ENCODE measurements at places on chromosomes 6 and 20.

GRCh38 chr6:164898412-164898811 lies 411.0 kb downstream of the C6orf118 start:
- no peak for DNase-seq

GRCh38 chr6:108565893-108566292 lies 5.2 kb downstream of the FOXO3 start:
- DNase-seq = no peak

GRCh38 chr6:149563928-149564325 lies 2.2 kb upstream of the GINM1 start:
- DNase-seq = no peak

DNA sequence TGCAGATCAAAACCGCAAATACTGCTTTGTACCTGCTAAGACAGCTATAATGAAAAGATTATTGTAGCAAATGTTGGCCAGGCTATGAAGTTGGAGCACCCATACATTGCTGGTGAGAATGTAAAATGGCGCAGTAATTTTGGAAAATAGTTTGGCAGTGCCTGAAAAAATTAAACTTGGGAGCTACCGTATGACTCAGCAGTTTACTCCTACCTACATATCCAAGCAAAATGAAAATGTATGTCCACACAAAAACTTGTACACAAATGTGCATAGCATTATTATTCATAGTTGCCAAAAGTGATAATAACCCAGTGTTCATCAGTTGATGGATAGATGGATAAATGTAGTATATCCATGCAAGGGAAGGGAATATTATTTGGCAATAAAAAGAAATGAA lies 13.3 kb downstream of the DSTN start:
- DNase-seq = no peak

DNA sequence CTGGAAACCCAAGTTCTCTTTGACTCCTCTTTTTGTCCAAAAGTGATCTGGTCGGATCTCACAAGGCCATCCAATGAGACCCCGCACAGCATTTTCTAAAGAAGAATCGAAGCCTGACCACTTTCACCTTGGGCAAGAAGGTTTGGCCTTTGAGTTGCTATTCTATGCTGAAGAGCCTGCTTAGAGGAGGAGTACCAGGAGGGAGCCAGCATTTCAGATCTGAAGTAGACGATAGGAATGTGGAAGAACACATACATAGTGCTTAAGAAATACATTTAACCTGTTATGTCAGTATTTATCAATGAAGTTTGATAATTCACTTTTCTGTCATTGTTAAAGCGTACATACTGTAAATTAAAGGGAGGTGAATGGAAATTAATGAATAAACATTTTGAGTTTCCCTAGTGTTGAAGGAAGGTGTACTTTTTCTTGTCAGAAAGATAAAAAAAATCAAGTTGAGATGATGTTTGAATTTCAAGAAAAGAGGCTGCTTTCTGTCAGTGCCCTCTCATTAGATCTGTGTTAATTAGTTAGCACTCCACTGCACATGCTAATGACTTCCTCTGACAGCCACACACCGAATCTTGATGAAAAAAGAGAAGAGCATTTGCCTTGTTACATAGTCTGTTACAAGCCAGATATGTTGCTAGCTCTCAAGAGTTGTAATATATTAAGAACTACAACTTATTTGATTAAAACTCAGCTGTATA lies 10.9 kb upstream of the TDRD6 start:
- DNase-seq = no peak

- DNase-seq = no peak
Observed at GRCh38 chr6:64255000-64255399, 619.4 kb downstream of the PHF3 start.

DNA sequence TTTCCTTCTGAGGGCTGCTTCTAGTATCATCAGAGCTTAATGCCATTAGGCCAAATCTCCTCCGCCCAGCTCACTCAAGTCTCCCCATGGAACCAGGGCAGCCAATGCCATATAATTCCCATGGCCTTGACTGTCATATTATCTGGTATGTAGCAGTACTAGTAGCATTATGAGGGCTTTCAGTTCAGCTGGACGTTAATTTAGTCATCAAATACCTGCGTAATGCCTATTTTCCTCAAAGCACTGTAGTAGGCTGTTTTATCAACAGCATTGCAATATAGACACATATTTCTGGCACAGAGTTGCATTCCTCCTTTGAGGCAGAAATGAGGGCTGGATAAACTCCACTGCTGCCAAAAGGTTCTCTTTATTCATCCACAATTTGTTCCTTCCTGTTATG lies 1.7 kb downstream of the KCTD20 start:
- peak; percentile 71 for DNase-seq

DNA sequence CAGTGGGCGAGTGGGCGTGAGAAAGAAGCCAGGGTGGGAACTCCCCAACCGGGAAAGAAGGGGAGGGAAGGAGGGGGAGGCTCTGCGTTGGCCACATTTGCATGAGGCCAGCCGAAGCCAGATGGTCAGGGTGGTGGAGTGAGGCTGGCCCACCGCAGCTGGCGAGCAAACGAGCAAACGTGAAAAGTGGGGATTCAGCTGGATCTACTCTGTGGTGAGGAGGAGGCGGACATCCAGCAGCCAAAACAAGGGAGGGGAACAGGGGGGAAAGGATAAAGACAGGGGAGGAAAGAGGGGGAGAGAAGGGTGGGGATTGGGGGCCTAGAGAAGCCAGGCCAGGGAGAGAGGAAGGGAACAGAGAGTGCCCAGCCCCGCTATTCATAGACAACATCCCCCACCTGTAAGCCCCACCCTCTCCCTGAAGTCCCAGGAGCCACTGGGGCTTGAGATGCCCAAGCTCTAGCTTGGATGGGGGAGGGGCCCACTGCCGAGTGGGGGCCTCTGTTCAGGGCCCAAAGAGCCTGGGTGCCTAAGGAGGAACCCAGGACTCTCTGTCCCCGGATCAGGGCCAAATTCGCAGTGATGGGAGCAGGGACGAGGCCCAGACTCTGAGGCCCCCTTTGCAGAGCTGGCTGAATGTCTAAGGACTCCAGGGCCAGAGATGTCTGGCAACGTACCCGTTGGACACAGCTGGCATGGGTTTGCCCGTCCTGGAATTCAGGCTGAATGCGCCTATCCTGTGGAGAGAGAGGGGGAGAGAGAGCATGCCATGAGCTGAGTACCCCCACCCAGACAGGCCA lies 45.1 kb downstream of the CPNE5 start:
- no peak for DNase-seq

DNA sequence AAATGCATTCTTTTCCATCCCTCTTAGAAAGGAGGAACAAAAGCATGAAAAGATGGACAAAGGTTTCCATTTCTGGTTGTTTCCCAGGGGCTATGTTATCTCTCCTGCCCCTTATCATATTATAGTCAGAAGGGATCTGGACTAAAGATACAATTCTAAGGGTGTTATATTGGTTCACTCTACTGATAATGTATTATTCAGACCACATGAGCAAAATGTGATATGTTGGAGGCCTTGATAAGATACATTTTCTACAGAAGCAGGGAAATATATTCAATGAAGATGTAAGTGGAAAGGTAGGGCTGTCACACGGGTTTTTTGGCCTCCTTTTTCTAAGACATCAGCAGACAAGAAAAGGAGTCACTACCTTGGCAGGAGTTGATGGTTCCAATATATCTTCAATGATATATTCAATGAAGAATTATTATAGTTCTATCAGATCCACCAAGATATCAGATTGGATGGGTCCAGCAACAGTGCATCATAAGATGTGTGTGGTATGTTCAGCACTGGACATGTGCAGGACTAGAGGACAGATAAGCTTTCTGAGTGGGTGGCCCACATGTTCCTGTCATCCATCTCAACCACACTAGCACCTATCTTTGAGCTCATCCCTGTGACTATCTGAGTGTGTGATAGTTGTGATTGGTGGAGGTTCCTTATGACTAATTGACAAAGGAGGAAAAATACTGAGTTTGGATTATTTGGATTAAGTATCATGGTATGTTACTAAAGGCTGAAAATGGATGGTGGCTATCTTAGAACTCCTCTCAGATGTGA lies 5.7 kb upstream of the ZKSCAN3 start:
- DNase-seq = no peak

DNA sequence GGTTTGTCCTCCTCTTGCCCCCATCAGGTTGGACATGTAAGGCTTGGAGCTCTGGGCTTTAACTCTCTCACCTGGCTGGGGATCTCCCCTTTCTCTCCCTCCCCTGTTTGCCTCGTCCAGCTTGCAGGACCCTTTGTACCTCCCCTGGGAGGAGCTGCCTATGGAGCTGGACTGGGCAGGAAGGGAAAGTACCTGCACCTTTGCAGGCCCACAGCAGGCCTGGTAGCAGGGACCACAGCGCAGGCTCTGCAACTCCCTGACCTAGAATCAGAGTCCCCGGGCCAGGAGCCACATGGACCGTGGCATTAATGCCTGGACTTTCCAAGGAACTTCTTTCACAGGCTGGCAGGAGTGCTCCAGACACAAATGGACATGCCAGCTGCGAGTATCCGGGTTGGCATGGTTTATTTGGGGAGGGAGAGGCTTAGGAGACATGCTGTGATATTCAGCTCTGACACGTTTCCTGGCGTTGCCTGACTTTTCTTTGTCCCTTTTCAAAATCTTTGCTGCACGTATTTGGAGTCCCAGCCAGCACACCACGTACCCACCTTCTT lies 268.5 kb upstream of the EXOC2 start:
- no peak for DNase-seq

- no peak for DNase-seq
Observed at GRCh38 chr6:83042467-83043053, 23.1 kb downstream of the UBE3D start.

GRCh38 chr20:57655809-57656155 lies 35.6 kb upstream of the ZBP1 start:
- DNase-seq = no peak

GRCh38 chr6:134748484-134748883 lies 201.4 kb downstream of the ALDH8A1 start:
- DNase-seq = no peak

DNA sequence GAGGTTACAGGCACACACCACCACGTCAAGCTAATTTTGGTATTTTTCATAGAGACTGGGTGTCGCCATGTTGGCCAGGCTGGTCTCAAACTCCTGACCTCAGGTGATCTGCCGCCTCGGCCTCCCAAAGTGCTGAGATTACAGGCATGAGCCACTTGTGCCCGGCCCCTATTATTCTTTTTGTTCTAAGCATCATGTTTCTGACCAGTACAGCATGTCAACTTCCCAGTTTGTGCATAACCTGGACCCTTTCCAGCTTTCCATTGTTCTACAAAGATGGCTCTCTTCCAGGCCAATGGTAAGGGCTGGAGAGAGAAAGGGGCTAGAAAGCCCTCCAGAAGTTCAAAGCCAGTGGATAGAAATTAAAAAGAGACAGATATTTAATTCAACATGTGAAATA lies 91.3 kb upstream of the TNFAIP3 start:
- no peak for DNase-seq

DNA sequence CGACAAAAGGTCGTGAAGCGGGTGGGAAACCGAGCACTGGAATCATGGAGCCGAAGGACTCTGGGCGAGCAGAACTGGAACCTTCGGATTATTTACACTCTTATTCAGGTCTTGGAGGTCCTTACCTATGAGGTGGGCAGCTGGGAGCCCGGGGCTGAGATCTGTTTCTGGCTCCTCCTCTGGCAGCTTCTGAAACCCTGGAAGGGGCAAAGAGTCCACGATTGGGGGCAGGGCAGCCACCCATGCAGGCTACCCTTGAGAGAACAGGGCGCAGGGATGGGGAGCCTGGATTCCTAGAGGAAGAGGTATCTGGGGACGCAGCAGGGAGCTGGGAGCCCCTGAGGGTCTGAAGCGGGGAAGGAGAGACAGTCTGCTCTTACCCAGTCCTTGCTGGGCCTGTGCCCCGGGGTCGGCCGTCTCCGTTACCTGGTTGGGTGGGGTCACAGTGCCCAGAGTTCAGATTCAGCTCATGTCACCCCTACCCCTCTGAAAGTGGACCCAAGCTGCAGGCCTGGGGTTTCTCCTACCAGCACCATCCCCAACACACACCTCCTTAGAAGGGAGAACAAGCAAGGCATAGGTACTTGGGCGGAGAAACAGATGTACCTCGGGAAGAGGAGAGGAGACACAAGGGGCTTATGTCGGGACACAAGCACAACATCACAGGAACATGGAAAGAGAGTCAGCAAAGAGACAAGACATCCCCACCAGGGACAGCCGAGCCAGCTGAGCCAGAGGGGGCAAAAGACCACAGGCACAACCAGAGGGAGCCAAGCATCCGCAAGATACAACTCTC lies 592 bp downstream of the LTB start:
- no peak for DNase-seq

DNA sequence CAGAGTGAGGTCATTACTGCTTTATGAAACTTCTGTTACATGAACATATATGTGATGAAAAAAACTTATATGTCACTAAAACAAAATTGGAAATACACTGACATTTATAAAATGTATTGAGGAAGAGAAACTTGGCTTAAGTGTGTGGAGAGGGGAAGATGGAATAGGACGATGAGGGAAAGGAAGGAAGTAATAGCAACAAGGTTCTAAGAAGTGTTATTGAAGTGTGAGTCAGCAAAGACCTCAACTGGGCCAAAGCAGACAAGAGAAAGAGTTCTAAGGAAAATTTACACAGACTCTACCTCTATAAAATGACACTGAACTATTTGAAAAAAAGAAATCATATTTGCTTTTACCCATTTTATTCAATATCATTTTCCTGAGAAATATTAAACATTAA lies 38.3 kb downstream of the SNX3 start:
- no peak for DNase-seq

DNA sequence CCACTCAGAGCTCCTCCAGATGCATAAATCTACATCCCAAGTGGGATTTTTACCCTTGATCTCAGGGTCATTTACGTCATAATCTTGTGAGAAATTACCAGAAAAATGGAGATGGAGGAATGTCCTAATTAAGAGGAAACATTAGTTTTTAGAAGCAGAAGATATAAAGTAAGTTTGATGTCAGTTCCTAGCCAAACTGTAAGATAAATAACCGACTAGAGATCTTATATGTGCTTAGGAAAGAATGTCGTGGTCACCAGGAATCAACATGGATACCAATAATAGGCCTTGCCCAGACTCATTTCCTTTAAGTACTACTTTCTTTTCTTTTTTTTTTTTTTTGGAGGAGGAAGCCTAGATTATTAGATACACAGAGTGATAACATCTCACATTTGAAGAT lies 186.9 kb downstream of the UTRN start:
- no peak for DNase-seq

DNA sequence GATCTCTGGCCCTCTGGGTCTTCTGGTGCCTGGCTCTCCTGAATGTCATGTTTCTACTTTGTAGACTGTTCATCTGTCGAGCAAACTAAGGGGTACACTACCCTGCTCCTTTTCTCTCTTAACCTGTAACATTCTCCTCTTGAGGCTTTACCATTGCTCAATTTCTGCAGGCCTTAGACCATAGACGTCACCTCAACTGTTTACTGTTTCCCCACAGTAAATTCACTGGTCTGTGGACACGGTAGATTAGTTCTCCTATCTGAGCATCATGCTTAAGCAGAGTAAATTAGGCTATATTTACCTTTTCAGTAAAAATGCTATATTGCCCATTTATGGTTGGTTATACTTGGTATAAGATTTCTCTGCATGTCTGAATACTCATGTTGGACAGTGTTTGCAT lies 40.5 kb downstream of the MCM8 start:
- no peak for DNase-seq

GRCh38 chr6:89924231-89924630 lies 30.0 kb downstream of the GJA10 start:
- DNase-seq = no peak

Measured in HS-5 (cell line).